NCI-H82 (cell line): ENCODE measurements at places on chromosomes 1 and 21.

- peak; percentile 87 for DNase-seq
Measured at GRCh38 chr1:180925471-180926051, 12.9 kb downstream of the KIAA1614 start.

DNA sequence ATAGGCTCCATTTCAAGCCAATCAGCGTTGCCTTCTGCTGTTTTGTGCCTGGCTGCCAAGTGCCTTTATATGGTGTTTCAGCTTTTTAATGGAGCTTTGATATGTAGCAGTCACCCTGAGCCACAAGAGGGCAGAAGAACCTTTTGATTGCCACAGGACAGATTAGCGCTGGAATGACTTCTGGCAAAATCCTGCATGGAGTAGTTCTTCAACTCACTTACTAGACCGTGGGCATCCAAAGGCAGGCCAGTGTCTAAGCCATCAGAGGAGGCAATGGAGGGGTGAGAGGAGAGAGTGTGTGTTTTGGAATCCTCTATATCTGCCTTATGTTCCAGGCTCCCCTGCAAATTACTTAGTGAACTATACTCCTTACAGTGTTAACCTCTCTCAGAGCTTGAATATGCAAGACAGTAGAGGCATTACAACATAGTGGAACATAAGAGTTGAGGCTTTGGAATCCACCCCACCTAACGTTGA lies 56.2 kb downstream of the ST3GAL3 start:
- peak; percentile 95 for DNase-seq

DNA sequence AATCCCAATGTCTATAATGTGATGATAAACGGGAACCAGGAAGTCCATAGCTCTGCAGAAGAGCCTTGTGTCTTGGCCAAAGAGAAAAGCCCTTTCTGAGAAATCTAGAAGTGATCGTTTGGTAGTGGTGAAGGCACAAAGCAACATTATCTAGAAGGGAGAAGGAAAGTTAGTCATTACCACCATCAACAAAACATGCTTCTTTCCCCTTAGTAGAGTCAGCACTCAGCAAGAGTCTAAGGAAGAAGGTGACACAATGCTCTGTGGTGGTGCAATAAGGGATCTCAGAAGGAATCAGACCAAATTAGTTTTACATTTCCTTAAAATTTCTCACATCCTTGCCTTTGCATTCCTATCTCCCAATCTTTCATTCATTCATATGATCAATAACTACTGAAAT lies 134.4 kb upstream of the PRDX6 start:
- no peak for DNase-seq

DNA sequence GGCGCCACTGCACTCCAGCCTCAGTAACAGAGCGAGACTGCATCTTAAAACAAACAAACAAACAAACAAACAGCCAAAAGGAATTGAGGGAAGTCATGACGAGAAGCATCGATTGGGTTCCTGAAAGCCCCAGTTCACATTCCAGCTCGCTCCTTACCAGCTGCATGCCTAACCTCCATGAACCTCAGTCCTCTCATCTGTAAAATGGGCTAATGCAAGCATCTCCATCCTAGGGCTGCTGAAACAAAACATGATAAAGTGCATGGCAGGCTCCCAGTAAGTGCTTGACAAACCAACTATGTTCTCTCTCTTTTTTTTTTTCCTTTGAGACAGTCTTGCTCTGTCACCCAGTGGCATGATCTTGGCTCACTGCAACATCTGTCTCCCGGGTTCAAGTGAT lies 79.7 kb upstream of the DISP3 start:
- DNase-seq: no peak

GRCh38 chr1:160550572-160551034 lies 27.5 kb upstream of the SLAMF6 start:
- no peak for DNase-seq
